NCI-H446 treated with DMSO at 0.1 percent for 48 hours (cell line): ENCODE measurements at places on chromosomes 7 and 10.

- DNase-seq, result no peak
These were observed 152.6 kb downstream of the CAMK1D start for GRCh38 chr10:12501841-12502525.

DNA sequence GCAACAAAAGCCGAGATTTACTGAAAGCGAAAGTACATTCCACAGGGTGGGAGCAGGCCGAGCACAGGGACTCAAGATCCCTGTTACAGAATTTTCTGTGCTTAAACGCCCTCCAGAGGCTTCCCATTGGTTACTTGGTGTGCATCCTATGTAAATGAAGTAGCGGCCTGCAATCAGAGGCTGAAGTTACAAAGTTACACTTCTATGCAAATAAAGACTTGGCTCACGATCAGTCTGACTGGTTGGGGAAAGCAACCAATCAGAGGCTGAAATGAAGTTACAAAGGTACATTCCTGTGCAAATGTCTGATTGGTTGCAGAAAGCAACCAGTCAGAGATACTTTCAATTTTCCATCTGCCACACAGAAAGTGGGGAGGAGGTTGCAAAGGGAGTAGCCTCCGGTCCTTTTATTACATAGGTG, 4.1 kb downstream of the ACBD7 start:
- no peak for DNase-seq

GRCh38 chr7:155710530-155710929, 66.1 kb downstream of the RBM33 start:
- no peak for DNase-seq

- no peak for DNase-seq
These were observed 31.0 kb downstream of the PWWP2B start for GRCh38 chr10:132427939-132428367.

GRCh38 chr10:14579405-14579804, 195.3 kb downstream of the FAM107B start:
- DNase-seq, result no peak

DNA sequence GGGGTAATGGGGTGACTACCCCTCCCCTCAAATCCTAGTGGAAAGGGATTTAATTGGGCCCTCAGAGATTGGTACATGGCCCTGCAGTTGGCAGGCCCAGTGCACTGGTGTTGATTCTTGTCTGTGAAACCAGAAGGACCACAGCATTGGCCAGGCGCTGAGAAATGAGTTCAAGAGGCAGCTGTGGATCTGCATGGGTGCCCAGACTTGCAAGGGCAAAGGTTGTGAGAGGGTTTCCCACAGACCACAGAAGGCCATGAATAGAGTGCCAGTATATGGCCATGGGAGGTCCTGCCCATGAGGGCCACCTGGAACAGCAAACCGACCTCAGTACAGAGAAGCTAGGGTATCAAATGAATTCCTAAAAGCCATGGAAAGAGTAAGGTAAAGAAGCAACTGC, 32.9 kb downstream of the TMEM168 start:
- DNase-seq, result no peak

DNA sequence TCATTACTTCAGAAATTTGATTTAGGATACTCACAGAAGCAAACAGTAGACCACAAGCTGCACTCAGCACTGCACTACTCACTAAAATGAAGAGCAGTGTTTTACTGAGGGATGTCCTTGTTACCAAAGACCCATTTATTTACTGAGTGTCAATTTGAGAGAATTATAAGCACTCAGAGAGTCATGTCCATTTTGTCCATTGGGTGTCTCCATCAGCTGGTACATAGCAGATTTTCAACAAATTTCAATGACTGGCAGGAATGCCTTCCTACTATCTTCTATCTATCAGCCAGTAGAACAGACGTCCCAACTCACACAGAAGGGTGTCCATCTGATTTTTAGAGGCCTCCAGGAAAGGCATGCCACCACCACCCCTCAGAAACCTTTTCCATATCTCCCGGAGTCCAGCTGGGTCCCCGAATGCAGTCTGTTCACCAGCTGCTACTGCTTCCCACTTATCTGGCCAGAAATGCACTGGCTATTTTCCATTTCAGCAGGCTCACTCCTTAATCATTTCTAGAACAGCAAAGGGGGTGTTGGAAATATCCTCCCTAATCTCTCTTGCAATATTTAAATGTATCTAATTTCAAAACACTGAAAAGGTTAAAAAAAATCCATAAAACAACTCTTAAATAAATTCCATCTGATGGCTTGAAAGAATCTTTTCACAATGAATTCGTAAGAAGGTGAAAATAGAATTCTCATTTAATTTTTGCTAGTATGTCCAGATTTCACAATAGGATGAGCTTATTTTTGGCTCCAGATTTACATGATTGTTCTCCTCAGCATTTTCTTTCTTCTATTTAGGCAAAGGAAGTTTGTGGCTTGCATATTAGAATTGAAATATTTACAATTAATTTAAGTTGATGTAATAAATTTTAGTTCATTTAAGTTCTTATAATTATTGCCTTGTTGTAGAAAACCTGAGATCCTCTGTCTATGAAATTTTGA, 1164.0 kb upstream of the CELF2 start:
- DNase-seq, result peak; percentile 20

- no peak for DNase-seq
These were observed 104.5 kb downstream of the GRID1 start for GRCh38 chr10:86261941-86262687.

GRCh38 chr7:51592842-51593599, 276.4 kb upstream of the COBL start:
- DNase-seq, result peak; percentile 23

DNA sequence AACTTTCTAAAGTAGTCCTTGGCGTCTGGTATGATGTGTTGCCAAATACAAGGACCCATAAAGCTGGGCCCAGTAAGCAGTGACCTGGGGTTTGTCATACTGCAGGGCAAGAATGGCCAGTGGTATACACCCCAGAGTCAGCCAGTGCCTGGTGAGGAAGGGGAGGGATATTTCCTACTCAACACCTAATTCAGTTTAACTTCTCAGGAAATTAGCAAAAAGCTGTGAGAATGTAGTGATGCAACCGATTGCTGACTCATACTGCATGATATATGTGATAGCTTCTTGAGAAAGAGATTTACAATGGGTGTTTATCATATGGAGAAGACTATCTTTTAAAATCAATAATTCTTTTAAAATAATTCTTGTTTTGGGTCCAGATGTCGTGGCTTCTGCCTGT, 889.3 kb upstream of the CELF2 start:
- DNase-seq, result no peak

DNA sequence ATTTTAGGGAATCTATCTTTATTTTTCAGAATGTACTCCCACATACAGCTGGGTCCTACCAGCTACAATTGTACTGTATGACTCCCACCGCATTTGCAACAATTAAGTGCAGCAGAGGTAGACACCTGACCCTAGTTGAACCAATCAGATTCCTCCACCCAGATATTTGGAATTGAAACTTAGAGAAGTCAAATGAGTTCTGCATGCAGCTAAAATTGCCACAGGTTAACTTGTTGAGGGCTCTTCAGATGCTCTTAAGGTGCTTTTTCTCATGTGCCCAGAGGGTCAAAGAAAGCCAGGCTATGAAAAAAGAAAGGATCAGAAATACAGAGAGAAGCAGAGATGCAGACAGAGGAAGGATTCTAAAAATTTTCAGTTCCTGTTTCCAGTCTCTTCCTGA, 68.0 kb upstream of the TES start:
- no peak for DNase-seq

DNA sequence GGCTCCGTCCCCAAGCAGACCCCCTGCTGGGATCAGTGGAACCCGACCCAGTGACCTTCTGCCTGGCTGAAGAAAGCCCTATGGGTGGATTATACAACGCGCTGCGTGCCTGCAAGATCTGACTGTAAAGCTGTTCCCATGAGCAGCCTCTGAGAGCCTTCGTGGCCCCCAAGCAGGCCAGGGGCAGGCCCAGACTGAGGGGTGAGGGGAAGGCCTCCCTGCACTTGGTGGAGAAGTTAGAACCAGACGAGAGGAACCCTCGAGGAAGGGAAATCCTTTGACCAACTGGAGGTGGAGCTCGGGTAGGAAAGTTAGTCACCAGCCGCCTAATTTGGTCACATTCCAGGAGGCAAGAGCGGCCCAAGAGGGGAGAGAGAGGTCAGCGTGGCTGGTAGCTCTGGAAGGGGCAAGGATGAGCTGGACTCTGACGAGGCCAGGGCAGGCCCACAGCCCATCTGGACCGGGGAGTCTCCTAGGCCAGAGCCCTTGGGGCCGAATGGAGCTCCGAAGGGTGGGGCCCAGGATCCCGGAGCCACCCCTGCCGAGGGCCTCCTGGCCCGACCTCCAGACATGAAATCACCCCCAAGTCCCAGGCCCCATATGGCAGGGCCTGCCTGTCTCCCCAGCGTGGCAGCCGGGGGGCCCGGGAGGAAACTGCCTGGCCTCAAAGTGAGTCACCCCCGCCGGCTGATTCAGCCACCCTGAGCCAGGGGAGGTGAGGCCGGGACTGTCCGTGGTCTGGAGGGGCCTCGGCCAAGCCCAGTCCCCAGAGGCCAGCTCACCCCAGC, 23.3 kb upstream of the PDGFA start:
- DNase-seq, result no peak

GRCh38 chr10:98489561-98490481, 43.1 kb upstream of the HPS1 start:
- DNase-seq, result no peak

- no peak for DNase-seq
These were observed 98.7 kb downstream of the KMT2E start for GRCh38 chr7:105112440-105113418.

DNA sequence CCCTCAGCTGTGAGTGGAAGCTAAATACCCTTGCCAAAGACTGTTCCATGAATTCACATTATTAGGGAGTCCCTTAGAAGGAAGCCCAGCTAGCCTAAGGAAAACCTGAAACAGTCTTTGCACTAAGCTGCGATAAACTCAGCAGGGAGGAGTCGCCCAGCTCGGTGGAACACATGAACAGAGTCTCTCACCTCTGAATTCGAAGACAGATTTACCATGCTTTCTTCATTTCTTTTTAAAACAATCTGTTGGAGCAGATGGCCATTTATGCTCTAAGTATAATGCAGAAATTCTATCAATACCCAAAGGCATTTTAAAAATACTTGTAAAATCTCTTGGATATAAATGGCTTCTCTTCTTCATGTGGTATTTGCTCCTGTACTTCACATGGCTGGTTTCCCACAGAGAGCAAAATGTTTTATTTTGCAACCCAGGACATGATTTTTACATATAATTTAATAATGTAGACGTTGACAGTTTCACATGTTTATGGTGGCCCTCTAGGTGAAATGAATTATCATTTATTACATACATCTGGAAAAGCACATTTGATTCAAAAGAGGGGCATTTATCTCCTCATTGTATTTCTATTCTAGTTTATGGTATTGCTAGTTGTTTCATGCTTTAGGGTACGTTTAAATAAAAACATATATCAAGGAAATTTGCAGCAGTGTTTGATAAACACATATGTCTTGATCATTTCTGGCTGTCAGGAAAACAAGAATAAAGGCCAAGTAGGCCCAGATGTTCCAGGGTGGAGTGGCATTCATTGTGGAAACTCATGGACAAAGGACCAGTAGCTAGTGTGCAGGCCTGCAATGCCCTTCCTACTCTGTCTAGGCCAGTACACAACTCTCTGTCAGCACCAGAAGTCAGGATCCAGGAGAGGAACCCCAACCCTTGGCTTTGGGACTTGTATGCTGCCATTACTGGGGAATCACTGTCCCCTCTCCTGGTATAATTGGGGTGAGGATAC, 52.2 kb downstream of the LRGUK start:
- no peak for DNase-seq

DNA sequence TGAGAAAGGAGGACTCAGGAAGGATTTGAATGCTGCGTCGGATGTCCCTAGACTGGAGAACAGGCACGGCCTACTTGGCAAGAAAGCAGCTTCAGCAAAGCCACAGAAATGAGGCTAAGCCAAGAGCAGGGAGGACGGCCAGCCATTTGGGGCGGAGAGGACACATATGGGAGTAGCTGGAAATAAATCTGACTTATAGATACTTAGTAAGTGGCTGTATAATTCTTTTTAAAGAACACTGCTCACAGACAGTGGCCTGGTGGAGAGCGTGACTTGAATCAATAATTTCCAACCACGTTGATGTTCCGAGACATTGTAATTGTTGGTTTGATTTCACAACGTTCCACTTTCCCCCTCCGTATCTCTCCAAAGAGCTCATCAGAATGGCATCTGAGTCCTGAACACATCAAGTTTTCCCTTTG, 67.7 kb upstream of the JCAD start:
- DNase-seq, result no peak

DNA sequence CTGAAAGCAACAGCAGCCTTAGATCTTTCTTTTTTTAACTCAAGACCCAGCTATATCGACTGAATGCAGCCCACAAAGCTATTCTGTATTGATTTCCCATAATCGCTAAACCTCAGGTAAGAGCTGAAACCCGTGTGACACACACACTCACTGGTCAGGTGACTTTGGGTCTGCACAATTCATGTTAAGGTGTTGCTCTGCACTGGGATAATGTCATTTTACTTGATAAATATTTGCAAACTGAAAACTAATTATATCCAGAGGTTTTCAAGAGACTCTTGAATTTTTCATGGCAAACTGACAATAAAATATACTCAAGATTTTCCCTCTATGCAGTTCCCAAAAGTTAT, 33.1 kb downstream of the SCRN1 start:
- no peak for DNase-seq

GRCh38 chr7:39086638-39087360, 109.1 kb downstream of the POU6F2 start:
- no peak for DNase-seq

DNA sequence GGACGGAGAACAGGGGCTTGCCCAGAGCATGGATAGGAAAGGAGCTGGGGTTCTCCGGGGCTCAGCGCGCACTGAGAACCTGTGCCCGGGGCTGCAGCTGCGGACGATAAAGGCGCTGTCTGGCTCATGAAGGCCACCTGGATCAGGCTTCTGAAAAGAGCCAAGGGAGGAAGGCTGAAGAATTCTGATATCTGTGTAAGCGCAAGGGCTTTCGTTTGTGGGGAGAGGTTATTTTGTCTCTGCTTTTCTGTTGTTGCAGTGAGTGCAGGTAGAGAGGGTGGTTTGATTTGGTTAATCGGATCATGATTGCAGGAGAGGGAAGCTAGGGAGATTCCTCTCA, 250.5 kb downstream of the NSUN6 start:
- no peak for DNase-seq

- peak; percentile 54 for DNase-seq
These were observed 225.1 kb upstream of the CACNA2D1 start for GRCh38 chr7:82668676-82669075.

- DNase-seq, result no peak
These were observed 18.2 kb upstream of the HECTD2 start for GRCh38 chr10:91391920-91392319.
